ENCODE measurements at places on chromosomes 7 and 10.

DNA sequence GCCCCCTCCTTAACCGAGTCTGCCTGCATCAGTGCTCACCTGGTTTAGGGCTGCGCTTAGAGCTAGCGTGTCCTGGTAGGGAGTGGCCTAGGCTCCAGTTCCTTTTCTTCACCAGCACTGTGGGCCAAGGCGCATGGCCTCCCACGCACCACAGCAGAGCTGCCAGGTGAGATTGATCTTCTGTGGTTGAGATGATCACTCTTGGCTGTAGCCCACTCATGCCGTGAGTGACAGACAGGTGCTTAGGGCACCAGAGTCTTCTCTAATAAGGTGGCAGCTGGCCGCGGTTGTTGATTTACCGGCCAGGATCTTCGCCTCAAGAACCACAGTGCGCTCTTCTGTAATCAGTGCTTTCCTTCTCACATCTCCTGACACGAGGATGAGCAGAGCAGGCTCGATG lies 157.2 kb upstream of the INSYN2A start:
- DNase-seq: no peak

DNA sequence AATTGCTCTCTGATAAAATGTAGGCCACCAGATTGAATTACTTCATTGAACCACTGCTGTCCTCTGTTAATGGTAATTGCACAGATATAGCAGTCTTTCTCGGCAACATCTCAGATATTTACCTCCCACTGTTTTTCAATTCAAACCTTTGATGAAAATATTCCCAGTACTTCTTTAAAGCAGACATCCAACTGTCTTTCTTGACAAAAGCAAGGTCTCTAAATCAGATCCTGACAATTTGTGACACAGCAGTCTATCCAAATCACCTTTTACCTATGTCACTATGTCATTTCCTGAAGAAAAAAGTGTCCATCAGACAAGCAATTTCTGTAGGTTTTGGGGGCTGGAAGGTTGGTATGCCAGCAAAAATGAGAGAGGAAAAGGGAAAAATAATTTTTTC lies 555.7 kb downstream of the AUTS2 start:
- no peak for DNase-seq

- DNase-seq: no peak
Measured at GRCh38 chr10:119341459-119342301, 134.3 kb downstream of the GRK5 start.

- DNase-seq: no peak
Measured at GRCh38 chr7:51482976-51483375, 166.4 kb upstream of the COBL start.

DNA sequence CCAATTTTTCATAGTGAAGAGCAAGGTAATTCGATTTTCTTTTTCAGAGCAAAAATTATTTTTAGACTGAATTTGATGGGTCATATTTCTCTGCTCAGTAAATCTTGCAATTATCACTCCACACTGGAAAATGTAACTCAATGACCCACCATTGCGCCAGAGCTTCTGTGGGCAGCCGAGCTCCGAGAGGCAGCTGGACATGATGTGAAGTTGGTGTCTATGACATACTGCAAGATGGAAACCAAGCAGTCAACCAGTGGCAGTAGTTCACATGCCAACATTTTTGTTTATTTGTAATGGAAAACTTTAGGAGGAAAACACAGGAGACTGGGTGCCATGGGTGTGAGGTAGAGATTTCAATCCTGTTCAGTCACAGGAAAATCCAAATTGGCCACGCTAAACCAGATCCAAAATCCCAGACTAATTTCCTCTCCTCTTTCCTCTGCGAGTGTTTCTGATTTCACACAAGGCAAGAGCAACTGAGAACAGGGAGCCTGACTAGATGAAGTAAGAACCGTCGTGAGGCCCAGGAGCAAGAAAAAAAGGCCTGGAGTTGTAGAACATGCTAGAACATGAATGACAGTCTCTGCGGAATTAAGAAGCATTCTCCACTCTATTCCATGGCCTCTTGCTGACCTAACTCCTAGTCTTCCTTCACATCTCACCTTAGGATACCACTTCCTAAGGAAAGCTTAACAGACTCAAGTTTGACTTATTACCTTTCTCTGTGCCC lies 39.3 kb downstream of the CALD1 start:
- DNase-seq: no peak

- no peak for DNase-seq
Measured at GRCh38 chr7:155167706-155168365, 97.7 kb downstream of the HTR5A start.

DNA sequence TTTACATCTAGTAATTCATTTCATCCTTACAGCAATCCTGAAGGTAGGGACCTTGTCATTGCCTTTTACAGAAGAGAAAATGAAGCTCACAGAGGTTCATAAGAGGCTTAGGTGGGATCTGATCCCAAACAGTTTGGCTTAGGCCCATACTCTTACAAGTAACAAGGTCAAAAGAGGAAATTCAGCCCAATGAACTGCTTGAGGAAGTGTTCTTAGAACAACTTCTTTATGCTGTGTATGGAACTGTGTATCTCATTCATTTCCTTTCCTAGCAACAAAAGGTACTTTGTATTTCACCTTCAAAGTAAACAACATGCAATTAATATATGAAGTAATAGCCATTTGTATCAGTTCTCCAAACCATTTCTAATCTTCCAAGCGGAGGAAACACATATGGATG lies 79.3 kb downstream of the AVL9 start:
- no peak for DNase-seq

DNA sequence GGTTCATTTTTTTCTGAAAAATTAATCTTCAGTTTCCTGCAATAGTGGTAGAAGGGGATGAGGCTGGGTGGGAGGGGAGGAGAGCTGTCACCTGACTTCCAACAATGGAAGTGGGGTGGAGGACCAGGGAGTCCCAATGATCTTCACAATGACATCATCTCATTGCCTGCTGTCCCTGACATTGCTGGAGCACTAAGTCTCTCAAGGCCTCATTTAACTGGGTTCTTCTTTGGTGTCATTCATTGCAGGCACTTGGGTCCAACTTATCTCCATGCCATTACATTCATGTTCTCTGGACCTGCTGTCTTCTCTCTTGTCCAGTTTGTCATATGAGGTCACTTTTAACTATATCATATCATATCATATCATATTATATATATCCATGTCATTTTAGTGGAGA lies 34.4 kb downstream of the PRTFDC1 start:
- no peak for DNase-seq

DNA sequence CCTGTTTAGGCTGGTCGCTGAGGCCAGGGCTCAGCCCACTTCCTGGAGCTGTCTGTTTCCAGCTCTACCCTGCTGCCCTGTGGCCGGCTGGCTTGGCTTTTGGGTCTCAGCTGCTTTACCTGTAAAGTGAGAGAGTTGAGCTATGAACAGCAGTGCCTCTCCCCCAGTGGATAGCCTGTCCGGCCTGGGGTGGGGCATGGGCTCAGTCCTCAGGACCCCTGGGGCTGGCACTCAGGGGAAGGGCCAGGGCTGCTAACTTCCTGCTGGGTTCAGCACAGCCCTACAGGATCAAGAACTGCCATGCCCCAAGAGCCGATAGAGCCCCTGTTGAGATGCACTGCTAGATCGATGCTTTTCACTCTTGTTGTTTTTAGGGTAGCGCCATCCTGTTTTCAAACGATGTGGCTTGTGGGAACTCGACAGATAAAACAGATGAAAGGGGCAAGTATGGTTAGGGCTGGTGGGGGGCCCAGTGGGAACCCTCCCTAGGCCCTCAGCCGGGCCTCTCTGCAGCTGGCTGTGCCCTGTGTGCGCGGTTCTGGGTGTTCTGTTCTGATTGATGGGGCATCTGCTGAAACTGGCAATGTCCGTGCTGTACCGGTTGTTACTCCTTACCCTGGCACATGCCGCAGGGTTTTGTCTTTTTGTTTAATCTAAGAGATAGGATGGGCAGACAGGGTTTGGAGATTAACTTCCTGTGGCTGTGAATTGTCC lies 10.0 kb upstream of the SFRP5 start:
- no peak for DNase-seq

GRCh38 chr7:143892527-143893300 lies 9.3 kb downstream of the TCAF1 start:
- DNase-seq: no peak

- no peak for DNase-seq
Measured at GRCh38 chr10:24303522-24304310, 94.8 kb downstream of the KIAA1217 start.

- DNase-seq: no peak
Measured at GRCh38 chr7:131819891-131820290, 263.5 kb upstream of the PODXL start.

DNA sequence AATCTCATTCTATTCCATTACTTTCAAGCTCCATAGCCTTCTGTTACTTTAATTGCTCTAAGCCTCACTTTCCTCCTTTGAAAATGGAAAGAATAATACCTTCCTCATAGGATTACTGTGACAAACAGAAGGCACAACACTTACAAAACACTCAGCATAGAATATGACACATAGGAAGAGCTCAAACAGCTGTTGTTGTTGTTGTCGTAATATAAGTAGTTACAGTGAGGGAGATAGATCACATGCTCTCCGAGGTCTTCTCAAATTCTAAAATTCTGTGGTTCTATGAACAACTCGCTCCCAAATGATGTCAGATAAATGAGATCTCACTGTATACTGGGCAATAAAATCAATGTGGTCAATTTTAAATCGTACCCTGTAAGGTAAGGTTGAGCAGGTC lies 1049.3 kb upstream of the C7orf33 start:
- DNase-seq: no peak

- no peak for DNase-seq
Measured at GRCh38 chr10:131747791-131748190, 153.0 kb upstream of the PPP2R2D start.

GRCh38 chr7:85734823-85735222 lies 548.0 kb upstream of the SEMA3D start:
- no peak for DNase-seq

DNA sequence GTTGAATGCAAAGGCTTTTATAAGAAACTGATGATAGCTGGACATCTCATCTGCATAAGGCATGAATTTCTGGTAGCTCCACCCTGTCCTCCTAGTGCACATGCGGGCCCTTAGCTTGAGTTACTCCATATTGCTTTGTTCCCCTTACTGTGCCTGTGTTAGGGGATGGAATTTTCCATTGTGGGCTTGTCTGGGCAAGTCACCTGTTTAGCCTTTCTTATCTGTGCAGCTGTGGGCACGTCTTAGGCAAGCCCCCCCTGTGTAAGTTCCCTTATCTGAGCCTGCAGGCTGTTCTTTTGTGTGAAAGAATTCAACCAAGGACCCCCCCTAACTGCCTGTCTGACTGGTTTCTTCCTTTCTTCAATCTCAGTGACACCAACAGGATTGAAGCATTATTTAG lies 14.5 kb upstream of the CROT start:
- no peak for DNase-seq

DNA sequence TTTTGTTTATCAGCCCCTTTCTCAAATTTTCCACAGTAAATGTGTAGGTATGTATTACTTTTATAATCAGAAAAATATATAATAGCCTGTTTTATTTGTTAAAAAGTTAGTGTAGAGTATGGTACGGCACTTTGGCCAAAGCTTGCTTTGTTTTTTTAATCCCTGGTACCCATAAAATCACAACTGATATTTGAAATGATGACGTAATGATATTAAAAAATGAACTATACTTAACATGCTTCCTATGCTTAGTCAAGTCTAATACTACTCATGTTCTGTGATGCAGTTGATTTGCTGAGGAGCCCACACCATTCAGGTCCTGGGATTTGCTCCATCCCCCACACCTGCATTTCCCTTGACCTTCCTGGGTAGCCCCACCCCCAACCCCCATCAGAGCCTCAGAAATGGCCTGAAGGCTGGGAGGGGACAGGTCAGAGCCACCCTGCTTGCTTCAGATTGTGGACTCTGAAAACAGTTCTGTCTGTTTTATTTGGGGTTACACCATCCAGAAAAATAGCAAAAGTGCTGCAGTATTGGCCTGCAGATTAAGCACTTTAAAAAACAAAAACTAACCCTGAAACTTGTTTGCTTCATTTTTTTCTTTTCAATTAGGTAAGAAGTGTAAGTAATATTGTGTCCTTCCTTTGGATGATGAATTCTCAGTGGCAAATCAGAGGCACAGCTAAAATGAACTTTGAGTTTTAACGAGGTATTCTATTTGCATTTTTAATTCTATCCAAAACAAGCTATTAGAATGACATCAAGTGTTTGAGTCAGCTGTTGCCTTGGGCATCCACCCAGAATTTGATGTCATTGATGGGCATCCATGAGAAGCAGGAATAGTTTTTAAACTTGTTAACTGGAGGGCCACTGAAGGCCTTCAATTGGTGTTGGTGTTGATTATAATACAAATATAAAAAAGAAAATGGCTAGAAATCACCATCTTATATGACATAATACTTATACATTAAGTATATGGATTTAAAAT lies 23.3 kb downstream of the PLCE1 start:
- no peak for DNase-seq

DNA sequence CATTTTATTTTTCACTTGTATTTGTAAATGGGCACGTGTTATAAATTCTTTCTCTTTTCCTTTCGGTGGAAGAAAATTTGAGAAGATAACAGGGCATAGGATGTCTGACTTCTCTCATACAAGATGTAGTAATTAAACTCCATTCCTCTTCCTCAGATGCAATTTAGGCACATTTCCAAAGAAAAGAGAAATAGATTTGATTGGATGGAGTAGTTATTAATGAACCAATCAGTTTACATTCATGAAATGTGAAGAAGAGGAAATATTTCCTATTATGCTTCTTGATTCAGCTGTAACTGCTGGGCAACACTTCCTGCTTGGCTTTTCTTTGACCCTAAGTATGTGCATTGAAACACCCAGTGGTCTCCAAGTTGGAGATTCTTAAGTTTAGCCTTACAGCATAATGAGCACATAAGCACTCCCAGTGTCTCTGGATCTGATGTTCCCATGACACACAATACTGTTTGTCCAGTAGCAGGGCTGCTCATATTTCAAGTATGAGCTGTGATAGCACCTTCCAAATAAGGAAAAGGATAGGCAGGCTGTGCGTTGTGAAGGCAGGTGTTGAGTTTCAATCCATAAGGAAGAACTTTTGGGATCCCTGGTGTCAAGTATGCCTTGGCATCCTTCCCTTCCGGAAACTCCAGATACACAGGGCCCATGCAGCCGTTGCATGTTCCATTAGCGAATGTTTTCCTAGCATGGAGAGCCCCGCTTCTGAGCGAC lies 33.4 kb upstream of the COBL start:
- no peak for DNase-seq

DNA sequence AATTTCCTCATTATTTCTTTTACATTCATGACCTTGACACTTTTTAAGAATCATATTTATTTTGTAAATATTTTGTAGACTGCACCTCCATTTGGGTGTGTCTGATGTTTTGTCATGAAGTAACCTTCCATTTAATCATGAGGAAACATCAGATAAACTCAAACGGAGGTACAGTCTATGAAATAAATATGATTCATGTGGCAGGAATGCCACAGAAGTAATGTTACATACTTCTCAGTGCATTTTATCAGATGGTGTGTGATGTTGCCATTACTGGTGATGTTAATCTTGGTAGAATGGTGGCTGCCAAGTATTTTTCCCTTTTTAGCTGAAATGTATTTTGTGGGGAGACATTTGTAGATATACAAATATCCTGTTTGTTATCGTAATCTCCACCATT lies 64.9 kb downstream of the ZNF37A start:
- no peak for DNase-seq

- DNase-seq: no peak
Measured at GRCh38 chr10:66639371-66639770, 286.5 kb upstream of the LRRTM3 start.

Data from stimulated activated CD8-positive, alpha-beta memory T cell treated with anti-CD3 and anti-CD28 coated beads, Interleukin-4, amount 100 ng/mL, for 4 hours (primary cell).